ENCODE measurements at places on chromosomes 16 and 17.

GRCh38 chr16:65739518-65739917, 617.7 kb upstream of the CDH11 start:
- DNase-seq: no peak

GRCh38 chr16:84864326-84864955, 44.7 kb downstream of the CRISPLD2 start:
- DNase-seq: no peak

DNA sequence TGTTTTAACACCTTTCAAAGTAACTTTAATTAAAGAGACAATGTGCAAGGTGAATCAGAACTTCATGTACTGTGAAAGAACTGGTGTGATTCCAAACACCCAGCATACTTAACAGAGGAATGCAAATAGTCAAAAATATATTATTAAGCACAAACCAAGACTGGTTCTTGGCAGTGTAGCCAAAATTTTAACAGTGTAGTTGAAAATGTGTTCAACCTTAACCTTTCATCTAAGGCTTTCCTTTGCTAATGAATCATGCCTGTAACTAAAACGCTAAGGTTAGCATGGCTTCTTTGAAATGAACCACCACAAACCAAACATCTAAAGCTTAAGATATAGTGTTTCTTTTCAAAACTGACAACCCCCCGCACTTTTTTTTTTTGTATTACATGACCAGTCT, 146.3 kb upstream of the AXIN2 start:
- no peak for DNase-seq

DNA sequence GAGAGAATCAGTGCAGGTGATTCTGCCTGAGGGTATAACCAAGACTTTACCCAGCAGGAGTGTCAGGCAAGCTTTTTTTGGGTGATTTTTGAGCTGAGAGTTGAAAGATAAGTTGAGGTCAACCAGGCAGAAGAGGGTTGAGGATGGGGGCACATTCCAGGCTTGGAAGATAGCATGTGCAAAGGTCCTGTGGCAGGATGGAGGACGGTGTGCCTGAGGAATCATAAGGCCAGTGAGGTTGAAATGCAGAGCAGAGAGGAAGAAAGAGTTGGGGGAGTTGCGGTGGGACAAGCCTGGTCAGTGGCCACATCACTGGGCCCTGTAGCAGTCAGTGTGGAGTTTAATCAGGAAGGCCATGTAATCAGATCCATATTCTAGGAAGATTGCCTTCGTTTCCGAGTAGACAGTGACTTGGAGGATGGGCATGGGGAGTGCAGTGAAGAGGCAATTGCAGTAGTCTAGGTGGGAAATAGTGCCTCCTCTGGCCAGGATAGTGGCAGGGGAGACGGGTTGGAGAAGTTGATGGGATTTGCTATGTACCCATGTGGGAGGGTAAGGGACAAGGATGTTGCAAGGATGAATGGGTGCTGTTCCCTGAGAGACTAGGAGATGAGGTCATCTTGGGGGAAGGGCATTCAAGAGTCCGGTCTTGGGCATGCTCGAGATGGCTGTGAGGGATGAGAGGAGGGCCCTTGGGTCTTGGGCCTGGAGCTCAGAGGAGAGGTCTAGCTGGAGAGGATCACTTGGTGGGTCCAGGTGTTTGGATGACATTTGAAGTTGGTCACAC, 3.9 kb downstream of the PLEKHG4 start:
- DNase-seq: no peak

- DNase-seq: no peak
Measured at GRCh38 chr17:71464241-71464640, 656.6 kb upstream of the SOX9 start.

- no peak for DNase-seq
Measured at GRCh38 chr17:21019976-21020586, 22.7 kb downstream of the USP22 start.

- DNase-seq: no peak
Measured at GRCh38 chr17:14468858-14469257, 168.0 kb downstream of the HS3ST3B1 start.

DNA sequence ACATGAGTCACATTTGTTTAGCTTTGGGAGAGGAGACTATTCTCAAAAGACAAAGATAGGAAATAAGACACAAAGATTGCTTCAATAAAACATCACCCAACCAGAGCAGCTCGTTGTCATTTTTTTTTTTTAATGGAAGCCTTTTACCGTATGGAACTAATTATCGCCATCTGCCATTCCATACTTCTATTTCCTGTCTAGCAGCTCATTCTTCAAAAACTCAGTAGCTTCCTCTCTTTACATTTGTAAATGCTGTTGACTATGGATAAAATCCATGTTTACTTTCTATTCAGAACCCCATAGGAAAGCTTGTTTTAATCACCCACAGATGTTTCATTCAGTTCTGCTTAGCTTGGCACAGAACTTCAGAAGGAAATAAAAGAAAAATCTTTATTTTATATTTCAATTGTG, 110.0 kb upstream of the PSMD7 start:
- no peak for DNase-seq

GRCh38 chr17:37488607-37489196, 989 bp upstream of the DUSP14 start:
- no peak for DNase-seq

DNA sequence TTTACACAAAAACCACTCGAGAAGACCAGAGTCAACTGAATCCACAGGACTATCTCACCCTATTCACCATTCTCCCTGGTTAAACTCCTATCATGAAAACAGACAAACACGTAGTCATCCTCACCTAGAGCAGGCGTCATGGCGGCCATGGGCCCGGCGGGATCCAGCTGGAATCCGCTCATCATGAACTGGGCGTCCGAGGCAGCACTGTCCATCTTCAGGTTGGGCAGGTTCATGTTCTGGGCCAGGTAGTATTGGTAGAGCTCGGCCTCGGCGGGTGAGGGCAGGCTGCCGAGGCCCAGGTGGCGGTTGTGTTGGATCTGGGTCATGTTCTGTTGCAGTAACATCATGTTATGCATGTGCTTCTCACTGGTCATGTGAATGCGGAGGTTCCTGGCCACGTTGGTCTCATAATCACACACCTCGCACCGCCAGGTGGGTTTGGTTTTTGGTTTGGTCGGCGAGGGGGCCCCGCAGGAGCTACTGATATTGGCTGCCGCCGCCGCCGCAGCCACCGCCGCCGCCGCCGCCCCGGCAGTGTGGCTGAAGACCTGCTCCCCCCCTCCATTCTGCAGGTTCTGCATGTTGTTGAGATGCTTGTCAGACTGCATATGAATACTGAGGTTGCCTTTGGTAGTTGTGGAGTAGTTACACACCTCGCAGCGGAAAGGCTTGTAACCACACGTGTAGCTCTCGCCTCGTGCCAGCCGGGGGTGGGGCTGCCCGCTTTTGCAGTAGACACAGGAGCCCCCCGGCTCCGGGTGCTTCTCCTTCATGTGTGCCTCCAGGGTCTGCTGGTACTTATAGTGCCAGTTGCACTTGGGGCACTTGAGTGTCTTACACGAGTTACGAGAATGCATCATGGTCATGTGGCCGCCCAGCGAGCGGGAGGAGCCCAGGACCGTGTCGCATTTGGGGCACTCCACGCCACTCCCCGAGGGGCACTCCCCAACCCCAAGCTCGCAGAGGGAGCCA, 90.3 kb downstream of the ZFHX3 start:
- DNase-seq: no peak

DNA sequence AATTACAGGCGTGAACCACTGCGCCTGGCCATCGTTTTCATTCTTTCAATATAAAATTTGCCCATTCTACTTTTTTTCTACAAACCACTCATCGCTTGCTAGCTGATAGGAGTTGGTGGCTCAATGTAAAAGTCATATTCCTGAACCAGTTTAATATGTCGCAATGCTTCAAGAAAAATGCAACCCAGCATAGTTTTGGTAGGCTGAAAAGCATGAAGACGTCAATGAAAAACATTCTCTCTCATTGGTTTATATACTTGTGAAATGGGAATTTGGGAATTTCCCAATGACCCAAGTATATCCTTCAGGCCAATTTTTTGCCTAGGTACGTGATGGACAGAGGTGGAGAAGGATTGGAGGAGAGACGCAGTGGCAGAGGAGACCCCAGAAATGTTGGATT, 26.9 kb downstream of the USP43 start:
- DNase-seq: no peak

DNA sequence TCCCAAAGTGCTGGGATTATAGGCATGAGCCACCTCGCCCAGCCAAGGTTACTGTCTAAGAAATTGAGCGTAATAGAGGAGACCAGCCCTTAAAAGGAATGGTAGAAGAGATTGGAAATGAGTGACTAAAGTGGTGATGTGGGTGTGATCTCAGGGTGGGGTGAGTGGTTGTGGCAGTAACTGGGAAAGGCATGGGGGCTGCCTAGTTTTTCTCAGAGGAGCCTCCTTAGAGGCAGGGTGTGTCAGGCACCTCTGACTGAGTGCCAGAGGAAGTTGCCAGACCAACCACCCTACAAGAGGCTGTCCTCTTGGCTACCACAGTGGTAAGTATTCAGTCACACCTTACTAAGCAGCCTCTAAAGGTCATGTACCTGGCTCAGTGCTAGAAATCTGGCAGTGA, 8.9 kb downstream of the DUS2 start:
- DNase-seq: peak; percentile 88

DNA sequence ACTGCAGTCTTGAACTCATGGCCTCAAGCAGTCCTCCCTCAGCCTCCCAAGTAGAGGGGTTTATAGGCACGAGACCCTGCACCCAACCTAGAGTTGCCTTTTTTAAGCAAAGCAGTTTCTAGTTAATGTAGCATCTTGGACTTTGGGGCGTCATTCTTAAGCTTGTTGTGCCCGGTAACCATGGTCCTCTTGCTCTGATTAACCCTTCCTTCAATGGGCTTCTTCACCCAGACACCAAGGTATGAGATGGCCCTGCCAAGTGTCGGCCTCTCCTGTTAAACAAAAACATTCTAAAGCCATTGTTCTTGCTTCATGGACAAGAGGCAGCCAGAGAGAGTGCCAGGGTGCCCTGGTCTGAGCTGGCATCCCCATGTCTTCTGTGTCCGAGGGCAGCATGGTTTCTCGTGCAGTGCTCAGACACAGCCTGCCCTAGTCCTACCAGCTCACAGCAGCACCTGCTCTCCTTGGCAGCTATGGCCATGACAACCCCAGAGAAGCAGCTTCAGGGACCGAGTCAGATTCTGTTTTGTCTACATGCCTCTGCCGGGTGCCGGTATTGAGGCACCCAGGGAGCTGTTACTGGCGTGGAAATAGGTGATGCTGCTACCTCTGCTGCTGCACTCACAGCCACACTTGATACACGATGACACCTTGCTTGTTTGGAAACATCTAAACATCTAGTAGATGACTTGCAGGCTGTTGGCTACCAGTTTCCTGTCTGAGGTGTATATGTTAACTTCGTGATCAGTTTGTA, 3.3 kb downstream of the RPL13 start:
- no peak for DNase-seq

DNA sequence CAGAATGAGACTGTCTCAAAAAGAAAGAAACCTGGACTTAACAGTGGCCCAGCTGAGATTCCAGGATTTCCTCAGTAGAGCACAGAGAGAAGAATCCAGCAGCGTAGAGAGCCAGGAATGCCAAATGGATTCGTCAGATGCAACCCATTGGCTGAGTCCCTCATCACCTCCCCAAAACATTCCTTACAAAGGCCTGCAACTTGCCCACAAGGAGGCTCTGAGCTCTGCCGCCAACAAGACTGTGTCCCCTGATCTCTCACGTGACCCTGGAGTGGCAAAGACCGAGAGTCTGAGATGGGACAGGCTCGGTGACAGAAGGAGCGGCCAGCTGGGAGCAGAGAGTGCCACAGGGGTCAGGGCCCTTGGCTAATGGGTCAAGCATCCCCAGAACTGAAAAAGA, 6.9 kb upstream of the CHMP6 start:
- DNase-seq: no peak

- no peak for DNase-seq
Measured at GRCh38 chr17:9959377-9959981, 54.4 kb upstream of the RCVRN start.

DNA sequence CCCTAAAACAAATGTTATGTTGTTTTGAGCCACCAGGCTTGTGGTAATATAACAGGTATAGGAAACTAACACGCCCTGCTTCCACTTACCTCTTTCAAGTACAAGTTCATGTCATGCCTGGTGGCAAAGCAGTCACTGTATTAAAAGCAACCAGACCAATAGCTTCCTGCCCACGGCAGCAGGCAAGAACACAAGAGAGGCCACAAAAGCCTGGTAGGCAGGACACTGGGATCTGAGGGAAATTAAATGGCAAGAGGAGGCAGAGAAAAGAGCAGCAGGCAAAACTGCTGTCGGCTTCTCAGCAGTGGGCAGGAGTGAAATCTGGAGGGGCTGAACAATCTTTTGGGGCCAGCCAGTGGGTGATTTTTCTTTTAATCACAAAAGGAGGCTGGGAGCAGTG, 2.2 kb downstream of the CYTH1 start:
- no peak for DNase-seq

DNA sequence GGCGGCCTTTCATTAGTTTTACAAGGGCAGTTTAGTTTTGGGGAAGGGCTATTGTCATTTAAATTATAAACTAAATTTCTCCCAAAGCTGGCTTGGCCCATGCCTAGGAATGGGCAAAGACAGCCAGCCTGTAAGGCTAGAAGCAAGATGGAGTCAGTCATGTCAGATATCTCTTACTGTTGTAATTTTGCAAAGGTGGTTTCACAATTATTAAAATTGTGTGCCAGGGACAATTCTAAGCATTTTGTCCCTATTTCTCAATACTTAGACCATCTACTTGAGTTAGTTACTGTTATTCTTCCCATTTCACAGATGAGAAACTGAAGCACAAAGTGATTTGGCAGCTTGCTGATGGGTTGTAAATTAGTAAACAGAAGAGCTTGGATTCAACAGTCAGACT, 467.7 kb upstream of the GOT2 start:
- no peak for DNase-seq

- DNase-seq: no peak
Measured at GRCh38 chr17:76968707-76969597, 100.7 kb downstream of the MGAT5B start.

DNA sequence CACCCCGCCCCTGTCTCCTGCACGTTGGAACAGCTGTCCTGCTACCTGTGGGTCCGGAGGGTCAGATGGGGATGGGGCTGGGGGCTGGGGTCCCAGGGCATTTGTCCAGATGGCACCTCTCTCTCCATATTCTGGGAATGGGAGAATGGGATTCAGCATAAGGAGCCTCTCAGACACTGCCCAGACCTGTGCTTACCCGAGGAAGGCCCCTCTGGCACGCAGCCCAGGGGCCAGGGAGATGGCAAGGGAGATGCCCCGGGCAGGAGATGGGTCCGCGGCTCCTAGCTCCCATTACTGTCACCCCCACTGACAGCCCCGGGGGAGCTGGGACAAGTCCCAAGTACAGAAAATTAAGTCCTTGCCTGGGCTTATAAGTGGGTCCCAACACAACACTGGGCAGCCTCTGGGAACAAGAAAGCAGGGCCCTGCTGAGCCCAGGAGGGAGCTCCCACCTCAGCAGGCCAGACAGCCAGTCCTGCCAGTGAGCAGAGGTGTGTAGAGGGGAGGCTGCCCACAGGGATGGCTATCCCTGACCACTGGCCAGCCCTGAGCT, 1.8 kb downstream of the VASN start:
- DNase-seq: no peak

GRCh38 chr16:4372578-4373355, 1.1 kb downstream of the VASN start:
- DNase-seq: no peak

DNA sequence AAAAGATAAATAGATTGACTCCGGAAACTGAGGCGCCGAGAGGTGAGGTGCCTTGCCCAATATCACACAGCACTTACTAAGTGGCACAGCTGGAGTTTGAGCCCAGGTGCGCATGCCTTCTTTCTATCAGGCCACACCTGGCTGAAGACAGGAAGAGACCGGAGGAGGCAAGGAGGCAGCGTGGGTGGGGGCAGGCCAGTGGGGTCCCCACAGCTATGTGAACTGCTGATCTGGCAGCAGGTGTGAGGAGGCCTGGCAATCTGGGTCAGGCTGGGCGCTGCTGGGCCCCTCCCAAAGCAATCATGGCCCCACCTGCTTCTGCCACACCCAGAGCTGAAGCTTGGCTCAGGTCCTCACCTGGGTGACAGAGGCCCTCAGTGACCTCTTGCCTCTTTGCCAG, 1.9 kb upstream of the GDPD3 start:
- DNase-seq: no peak
